ENCODE measurements at places on chromosomes 11 and 22.

DNA sequence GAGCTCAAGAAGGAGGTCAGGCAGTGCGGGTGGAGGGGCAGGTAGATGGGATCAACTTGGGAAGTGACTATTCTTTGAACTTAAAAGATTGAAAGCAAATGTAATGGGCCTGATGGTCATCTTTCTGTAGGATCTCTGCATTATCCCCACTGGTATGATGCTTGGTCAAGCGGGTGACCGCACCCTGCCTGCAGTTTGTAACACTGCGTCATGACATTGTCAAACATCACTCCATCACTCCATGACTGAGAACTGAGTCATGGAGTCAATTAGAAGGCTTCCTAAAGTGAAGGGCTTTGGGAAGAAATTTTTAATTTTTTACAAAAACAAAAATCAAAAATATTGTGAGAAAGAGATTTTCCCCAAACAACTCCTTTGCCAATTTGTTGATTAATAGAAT lies 62.4 kb upstream of the BMAL1 start:
- no peak for DNase-seq

DNA sequence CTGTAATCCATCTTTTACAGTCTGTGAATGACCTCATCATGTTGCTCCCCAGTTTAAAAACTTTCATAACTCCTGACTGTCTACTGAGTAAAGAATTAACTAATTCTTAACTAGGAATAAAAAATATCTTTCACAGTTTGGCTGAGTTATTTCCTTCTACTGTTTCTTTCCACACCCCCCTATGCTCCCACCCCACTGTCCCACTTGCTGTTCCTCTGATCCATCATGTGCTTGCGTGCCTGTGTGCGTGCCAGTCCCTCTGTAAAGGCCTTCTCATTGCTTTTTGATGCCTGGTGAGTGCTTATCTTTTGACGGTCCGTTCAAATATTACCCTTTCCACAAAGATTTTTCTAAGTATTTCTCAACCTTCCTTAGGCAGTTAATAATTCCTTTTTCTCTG lies 55.6 kb downstream of the ATG16L2 start:
- no peak for DNase-seq

- no peak for DNase-seq
Measured at GRCh38 chr22:49040111-49040510, 787.6 kb downstream of the BRD1 start.

GRCh38 chr22:39713799-39714290 lies 143.3 kb downstream of the CACNA1I start:
- DNase-seq, result no peak

DNA sequence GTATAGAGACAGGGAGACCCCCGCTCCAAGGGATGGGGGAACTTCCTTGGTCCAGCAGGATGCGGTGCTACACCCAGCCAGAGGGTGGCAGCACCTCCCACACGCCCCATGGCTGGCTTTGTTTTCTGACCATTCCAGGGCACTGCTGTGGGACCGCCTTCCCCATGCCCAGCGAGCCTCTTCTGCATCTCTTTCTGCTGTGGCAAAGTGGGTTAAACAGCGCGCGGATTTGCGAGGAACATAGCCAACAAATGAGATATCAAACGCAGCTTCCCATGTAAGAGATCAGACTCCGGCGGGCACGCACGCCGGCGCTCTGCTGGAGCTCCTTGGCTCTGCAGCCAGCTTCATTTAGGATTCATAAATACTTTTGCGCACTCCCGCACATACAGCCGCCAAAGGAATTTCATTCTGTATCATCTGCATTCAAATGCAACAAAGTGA lies 485.8 kb upstream of the CADM1 start:
- no peak for DNase-seq

GRCh38 chr22:40347300-40347699 lies 1.0 kb downstream of the ADSL start:
- DNase-seq, result no peak

- no peak for DNase-seq
Measured at GRCh38 chr11:118295199-118295598, 9.3 kb upstream of the CD3E start.

DNA sequence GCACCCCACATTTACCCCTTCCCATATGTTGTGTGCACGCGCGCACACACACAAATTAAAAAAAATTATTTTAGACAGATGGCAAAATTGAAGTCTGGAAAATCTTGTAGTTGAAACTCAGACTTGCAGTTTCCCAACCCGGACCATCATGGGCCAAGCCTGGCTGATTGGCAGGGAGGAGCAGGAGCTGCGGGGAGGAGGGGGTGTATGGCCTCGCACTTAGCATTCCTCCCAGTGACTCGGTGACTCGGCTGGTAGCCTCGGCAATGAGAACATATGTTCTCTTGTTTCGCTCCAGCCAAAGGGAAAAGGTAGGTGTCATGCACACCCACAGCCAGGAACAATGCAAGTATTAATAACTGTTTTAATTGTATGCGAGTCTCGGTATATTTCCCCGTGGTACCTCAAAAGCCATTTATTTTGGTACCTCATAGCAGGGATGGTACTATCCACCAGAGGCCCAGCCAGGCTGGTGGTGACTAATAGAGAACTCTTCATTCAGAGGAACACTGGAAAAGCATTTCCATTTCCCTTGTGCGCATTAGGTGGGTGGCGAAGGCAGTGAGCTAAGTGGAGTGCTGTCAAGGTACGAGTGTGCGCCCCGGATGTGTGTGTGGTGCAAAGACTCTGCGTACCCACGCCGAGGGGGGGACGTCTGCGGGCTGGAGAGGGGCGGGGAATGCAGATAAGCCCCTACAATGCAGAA lies 92.5 kb downstream of the DSCAML1 start:
- no peak for DNase-seq

- no peak for DNase-seq
Measured at GRCh38 chr22:41825376-41825775, 7.5 kb upstream of the SREBF2 start.

DNA sequence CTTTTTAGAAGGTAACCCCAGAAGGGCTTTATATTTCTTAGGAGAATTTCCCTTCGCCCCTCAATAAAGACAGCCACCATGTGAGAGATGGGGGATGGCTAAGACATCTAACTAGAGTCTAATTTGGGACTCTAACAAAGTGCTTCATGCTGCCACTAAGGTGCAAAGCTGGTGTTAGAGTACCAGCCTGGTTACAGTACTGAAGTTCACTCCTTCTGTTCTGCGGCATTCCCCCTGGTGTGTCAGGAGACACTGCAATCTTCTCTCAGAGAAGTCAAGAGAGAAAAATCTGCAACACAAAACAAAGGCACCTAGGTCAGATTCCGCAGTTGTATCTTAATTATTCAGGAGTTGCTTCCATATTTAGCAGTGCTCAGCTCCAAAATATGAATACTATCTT lies 603.0 kb upstream of the CADM1 start:
- DNase-seq, result no peak

- no peak for DNase-seq
Measured at GRCh38 chr22:50640857-50641647, 13.1 kb upstream of the ARSA start.

DNA sequence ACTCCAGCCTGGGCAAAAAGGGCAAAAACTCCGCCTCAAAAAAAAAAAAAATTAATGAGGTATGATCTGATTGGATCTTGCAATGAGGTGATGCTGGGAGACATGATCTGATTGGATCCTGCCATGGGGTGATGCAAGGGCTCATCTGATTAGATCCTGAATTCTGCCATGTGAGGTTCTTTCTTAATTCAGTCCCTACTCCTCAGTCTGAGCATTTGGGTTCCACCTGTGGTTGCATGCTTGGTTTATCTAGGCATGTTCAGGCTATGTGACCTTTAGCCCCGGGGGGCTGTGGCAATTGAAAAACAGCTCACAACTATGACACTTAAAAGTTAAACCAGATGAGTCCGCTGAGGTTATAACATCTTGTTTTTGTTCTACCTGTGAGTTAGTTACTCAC lies 4.8 kb upstream of the TRIM6 start:
- DNase-seq, result no peak

All from NK-92 treated with Interleukin-12 subunit alpha and Interleukin-12 subunit beta, amount 100 ng/mL, for 24 hours (cell line).